Globus pallidus (tissue), 1 donor: ENCODE measurements at places on chromosomes 12 and 14.
A peak's percentile ranks its signal among the peaks of the same experiment; 100 is the strongest.

DNA sequence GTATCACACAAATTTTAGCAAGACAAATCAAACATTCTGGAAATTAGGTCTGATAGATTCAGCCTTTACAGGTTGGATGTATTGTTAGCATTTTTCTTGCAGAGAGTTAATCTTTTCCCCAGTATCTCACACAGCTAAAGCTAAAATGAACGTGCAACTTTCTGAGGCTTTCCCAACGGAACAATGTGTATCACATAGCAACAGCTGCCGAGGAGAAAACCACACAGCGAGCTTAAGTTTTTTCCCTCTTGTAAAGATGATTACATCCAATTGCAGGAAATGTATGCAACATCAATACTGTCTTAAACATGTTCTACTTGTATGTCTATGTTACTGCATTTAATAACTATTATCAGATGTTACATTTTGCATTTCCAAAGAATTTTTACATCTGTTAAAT is 182.2 kb downstream of the CCDC59 start:
- DNase-seq, result no peak

DNA sequence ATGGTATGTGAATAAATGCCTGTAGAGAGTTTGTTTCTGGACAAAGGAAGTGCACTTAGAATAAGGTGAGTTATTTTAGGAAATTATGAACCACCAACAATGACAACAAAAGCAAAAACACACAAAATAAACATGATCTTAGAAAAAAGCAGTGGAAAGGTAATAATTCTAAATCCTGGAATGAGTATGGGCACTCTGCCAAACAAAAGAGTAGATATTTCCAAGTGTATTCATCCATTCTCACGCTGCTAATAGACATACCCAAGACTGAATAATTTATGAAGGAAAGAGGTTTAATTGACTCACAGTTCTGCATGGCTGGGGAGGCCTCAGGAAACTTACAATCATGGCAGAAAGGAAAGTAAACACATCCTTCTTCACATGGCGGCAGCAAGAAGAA is 269.3 kb upstream of the NPAS3 start:
- DNase-seq, result no peak

DNA sequence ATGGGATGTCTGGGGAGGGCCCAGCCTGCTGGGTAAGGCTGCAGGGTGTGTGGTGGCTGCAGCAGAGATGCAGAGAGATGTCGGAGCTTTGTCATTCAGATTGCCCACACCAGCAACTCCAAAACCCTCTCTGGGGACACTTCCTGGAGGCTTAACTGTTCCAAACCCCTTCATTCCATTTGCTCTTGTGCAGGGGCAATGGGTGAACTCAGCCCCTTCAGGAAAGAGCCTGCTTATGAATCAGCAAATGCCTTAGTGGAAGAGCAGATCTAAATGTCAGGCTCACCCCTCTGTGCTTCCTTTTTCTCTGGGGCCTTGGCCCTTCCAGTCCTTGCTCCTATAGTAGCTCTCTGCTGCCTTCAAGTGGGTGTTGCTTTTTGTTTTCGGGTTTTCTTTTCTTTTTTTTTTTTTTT is 36.7 kb upstream of the GPATCH2L start:
- no peak for DNase-seq

DNA sequence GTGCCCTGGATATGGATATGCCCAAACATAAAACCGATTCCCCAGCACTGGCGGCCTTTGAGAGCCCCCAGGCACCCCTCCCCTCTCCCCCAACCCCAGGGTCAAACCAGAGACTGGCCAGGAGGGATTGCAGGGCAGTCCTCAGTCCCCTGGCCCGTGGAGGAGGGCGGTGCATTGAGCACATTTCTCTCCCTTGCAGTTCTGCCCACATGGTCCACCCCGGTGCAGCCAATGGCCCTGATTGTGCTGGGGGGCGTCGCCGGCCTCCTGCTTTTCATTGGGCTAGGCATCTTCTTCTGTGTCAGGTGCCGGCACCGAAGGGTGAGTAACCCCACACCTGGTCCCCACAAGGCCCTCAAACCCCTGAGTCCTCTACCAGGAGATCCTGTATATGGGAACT is 3.4 kb upstream of the GPR162 start:
- DNase-seq, result no peak

- no peak for DNase-seq
Measured at GRCh38 chr12:51832354-51833107, 16.0 kb downstream of the FIGNL2 start.

DNA sequence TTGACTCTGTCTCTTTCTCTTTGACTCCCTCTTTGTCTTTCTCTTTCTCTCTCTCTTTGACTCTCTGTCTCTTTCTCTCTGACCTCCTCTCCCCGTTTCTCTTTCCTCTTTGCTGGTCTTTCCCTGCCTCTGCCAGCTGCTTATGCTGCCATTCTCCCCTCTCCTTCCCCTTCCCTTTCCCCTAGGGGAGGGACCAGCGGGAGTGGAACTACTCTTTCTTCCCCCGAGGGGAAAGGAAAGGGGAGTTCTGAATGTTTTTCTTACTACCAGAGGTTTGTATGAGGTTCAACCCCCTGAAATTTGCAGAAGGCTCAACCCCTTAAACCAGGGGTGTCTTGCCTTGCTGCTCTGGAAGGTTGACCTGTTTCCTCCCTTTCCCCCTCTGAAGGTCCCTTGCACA is 24.7 kb upstream of the RNASE1 start:
- no peak for DNase-seq

DNA sequence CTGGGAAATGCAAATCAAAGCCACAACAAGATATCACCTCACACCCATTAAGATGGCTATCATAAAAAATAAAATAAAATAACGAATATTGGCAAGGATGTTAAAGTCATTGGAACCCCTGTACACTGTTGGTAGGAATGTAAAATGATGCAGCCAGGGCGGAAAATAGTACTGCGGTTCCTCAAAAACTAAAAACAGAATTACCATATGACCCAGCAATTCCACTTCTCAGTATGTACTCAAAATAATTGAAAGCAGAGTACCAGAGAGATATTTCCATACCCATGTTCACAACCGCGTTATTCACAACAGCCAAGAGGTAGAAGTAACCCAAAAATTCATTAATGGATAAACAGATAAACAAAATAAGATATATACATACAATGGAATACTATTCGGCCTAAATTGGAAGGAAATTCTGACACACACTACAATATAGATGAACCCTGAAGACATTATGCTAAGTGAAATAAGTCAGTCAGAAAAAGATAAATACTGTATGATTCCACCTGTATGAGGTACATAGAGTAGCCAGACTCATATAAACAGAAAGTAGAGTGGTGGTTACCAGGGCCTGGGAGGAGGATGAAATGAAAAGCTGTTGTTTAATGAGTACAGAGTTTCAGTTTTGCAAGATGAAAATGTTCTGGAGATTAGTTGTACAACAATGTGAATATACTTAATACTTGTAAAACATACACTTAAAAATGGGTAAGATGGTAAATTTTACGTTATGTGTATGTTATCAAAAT is 84.6 kb downstream of the TXNDC16 start:
- no peak for DNase-seq

GRCh38 chr12:103093499-103094106 is 136.1 kb downstream of the ASCL1 start:
- DNase-seq, result no peak

- no peak for DNase-seq
Measured at GRCh38 chr12:114733919-114734318, 49.9 kb upstream of the TBX3 start.

- no peak for DNase-seq
Measured at GRCh38 chr12:39697108-39697507, 77.5 kb upstream of the ABCD2 start.

- DNase-seq, result peak; percentile 40
Measured at GRCh38 chr14:102500158-102500662, 9.4 kb downstream of the ANKRD9 start.

DNA sequence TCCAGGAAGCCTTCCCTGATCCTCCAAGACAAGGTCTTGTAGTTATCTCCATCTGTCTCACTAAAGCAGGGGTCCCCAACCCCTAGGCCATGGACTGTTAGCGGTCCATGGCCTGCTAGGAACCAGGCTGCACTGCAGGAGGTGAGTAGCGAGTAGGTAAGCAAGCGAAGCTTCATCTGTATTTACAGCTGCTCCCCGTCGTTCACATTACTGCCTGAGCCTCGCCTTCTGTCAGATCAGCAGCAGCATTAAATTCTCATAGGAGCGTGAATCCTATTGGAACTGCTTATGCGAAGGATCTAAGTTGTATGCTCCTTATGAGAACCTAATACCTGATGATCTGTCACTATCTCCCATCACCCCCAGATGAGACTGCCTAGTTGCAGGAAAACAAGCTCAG is 12.4 kb upstream of the NFYB start:
- no peak for DNase-seq

- no peak for DNase-seq
Measured at GRCh38 chr12:53674977-53675700, 744 bp downstream of the ATP5MC2 start.
